Femur (tissue), 1 donor: ENCODE measurements at places on chromosomes 13 and 19.

DNA sequence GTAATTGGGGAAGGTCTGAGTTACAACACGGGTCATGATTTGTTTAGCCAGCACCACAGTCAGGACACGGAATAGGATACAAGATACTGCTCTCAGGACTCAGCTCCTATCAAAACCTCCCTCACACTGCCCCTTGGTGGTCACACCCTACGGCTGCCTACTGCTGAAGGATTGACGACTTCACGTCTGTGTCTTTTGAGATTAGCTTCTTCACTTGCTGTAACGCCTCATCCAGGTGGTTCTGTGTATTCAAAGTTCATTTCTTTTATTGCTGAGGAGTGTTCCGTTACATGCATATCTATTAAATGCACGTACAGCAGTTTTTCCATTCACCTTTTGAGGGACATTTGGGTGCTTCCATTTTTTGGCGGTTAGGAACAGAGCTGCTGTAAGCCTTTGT is 46.3 kb downstream of the URI1 start:
- DNase-seq: no peak

DNA sequence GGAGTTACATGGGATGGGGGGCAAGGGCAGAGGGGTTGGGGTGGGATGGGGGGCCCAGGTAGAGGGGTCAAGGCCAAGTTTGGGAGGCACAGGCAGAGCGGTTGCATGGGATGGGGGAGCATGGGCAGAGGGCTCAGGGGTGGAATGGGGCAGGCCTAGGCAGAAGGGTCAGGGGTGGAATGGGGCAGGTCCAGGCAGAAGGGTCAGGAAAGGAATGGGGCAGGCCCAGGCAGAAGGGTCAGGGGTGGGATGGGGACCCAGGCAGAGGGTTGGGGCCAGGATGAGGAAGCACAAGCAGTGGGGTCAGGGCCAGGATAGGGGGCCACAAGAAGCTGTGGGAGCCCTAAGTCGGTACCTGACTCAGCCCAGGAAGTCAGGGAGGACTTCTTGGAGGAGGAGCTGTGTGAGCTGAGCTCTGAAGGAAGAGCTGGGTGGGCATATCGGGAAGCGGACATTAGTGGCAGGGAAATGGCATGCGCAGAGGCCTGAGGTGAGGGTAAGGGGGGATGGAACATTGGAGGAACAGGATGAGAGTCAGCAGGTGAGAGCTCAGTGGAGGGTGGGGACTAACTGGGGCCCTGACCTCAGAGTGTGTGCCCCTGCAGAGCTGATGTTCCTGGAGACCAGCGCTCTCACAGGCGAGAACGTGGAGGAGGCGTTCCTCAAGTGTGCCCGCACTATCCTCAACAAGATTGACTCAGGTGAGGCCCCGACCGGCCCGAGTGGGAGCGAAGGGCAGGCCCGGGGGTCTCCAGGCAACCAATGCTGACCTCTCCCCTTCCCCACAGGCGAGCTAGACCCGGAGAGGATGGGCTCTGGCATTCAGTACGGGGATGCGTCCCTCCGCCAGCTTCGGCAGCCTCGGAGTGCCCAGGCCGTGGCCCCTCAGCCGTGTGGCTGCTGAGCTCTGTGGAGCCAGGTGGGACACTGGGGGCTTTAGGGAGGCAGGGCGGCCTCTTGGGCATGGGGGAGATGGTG is 8.3 kb downstream of the RAB4B start:
- no peak for DNase-seq

DNA sequence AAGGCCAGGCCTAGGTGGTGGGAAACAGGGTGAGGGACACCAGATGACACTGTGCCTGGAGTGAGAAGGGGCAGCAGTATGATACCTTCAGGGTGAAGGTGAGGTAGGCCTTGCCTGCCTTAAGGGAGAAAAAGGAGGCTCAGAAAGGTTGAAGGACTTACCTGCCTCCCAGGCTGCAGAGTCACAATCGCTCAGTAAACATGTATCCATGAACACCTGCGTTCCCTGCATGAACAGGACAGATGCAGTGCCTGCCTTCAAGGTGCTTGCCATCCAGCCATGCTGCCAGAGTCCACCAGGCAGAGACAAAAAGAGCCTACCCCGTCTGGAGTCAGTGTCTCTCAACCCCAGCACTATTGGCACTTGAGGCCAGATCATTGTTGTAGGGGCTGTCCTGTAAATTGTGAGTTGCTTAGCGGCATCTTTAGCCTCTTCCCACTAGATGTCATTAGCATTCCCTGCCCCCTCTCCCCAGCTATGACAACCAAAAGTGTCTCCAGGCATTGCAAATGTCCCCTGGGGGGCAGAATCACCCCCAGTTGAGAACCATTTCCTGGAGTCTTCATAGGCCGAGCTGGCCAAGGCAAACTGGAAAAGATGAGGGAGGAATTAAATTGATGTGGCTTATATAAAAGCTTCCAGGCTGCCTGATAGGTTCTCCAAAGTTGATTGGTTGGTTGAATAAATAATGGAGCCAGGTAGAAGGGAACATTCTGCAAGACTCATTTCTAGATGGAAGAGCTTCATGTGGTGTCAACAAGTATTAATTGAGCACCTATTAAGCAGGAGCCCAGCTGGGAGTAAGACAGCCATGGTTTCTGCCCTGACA is 1.7 kb downstream of the MAP3K10 start:
- no peak for DNase-seq

- no peak for DNase-seq
Measured at GRCh38 chr19:5916181-5916708, 2.2 kb downstream of the CAPS start.

DNA sequence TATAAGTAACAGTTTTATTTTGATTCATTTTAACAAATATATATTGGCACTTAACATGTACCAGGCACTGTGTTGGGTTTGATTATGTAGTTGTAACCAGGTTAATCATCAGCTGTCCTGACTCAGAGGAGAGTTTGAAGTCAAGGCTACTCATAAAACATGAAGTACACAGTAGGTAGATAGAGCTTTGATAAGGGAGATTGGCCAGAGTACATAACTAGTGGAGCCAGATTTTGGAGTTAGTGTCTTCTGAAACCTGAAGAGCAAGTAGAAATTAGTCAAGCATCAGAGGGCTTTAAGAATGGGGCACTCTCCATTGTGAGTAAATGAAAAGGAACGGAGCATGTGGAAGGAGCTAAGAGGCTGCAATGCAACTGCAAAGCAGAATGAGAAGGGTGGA is 333.9 kb downstream of the RFC3 start:
- no peak for DNase-seq

DNA sequence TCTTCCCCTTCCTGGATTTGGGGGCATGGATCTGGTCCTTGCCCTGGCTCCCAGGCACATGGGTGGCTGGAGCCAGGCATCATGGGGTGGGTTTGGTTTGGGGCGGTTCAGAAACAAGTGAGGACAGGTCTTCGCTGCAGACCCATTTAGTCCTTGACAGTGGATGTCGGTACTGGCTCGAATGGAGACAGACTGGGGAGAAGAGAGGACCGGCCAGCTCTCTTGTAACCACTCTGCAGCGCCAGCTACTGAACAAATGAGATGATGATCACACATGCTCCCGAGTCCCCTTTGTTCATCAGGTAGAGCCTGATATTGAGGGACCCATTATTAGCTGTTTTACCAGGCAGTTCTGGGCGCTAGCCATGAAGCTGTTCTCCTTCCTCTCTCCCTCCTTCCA is 64.5 kb downstream of the CHST8 start:
- DNase-seq: no peak

DNA sequence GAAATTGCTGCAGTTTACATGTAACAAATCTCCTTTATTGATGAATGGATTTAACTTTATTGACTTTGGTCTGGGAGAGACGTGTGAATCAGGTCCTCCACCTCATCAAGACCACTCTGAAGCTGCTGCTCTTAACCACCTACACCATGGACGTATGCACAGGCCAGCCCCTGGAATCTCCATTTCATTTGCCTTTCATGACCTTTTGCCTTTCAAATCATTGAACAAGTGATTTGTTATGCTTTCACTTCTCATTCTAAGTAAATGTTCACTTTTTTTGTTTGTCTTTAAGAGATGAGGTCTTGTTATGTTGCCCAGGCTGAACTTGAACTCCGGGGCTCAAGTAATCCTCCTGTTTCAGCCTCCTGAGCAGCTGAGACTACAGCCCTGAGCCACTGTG is 240.0 kb upstream of the SERP2 start:
- DNase-seq: no peak
